CD4-positive, alpha-beta T cell treated with Interferon gamma for 1 hour (primary cell): ENCODE measurements at places on chromosomes 2 and 18.

- peak; percentile 62 for DNase-seq
Measured at GRCh38 chr2:16625201-16625729, 40.4 kb downstream of the CYRIA start.

- DNase-seq = peak; percentile 23
Measured at GRCh38 chr18:75244351-75245313, 34.0 kb downstream of the TSHZ1 start.

DNA sequence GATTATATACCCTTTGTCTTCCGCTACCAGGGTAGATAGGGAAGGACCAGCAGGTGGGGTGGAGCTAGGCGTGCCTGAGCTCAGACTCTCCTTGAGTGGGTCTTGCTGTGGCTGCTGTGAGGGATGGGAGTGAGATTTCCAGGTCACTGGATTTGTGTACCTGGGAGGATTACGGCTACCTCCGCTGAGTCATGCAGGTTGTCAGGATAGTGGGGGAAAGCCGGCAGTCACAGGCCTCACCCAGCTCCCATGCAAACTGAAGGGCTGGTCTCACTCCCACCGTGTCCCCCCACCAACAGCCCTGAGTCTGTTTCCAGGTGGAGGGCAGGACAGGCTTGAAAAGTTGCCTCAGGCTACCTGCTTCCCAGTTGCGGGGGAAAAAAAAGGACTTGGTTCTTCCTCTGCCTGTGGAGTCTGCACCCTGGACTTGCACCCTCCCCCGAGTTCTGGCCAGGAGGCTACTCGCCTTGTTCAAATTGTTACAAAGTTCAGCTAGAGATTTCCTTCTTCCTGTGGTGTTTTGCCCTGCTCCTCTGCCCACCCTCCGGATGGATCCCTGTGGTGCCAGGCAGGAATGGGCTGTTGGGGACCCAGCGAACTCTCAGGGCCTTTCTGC is 268.3 kb downstream of the VAPA start:
- no peak for DNase-seq

DNA sequence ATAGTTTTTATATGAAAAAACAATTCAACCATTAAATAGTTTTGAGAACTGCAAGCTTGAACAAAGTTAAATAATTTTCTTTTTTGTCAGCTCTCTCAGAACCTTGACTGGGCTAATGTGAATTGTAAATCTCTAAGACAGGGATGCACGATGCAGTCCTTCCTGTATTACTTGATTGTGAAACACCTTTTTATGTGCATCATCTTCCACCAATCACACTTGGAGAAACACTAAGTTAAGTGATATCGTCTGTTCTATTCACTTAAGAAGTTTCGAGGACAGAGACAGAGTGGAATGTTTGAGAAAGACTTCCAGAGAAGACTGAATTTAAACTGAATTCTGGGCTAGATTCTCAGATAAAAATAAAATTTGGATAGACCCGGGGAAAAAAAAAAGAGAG is 238.2 kb downstream of the MREG start:
- no peak for DNase-seq

DNA sequence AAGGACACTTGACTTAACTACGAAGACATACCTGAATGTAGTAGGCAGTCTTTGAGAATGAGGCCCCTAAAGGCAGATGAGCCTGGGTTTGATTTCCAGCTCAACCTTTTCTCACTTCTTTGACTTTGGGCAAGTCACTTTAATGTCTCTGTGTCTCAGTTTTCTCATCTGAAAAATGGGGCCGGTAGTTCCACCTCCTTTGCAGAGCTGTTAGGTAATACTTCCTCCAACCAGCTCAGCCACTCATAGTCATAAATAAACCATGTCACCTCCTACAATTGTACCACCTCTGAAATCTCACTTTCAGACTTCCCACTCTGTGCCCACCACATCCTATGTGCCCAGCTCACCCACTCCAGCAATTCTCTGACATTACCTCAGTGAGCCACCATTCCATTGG is 10.4 kb downstream of the ARHGAP25 start:
- DNase-seq = no peak

- no peak for DNase-seq
Measured at GRCh38 chr2:48715042-48715899, 40.3 kb downstream of the LHCGR start.

DNA sequence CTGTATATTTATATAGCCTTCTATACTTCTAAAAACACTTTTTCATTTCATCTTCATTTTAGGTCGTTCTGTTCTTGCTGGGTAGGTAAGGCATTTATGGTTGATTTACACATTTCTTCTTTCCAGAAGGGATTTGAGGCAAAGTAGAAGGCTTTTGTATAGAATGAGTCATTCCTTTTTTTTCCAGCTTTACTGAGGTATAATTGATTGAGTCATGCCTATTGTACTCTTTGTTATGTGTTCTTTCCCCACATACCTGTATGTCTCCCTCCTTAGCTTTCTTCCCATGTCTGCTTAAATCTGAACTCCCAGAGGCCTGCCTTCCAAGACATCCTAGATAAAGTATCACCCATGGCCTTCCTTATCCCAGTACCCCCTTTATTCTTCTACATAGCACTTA is 4.8 kb upstream of the CDC42EP3 start:
- DNase-seq = no peak

GRCh38 chr2:121245120-121245820 is 39.7 kb downstream of the TFCP2L1 start:
- no peak for DNase-seq

- no peak for DNase-seq
Measured at GRCh38 chr2:153105829-153106578, 372.6 kb downstream of the RPRM start.

GRCh38 chr2:151483546-151483945 is 73.8 kb downstream of the RIF1 start:
- no peak for DNase-seq

DNA sequence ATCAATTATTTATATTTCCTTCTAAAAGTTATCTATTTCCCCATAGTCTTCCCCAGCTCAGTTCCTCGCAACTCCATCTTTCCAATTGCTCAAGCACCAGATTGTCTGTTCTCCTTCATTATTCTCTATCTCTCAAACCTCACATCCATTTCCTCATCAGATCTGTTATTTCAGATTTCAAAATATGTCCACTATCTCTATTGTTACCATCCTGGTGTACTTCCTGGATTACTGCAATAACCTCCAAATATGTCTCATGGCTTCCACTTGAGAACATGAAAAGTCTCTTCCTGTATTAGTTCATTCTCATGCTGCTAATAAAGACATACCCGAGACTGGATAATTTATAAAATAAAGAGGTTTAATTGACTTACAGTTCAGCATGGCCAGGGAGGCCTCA is 641.7 kb upstream of the ZEB2 start:
- DNase-seq = no peak

DNA sequence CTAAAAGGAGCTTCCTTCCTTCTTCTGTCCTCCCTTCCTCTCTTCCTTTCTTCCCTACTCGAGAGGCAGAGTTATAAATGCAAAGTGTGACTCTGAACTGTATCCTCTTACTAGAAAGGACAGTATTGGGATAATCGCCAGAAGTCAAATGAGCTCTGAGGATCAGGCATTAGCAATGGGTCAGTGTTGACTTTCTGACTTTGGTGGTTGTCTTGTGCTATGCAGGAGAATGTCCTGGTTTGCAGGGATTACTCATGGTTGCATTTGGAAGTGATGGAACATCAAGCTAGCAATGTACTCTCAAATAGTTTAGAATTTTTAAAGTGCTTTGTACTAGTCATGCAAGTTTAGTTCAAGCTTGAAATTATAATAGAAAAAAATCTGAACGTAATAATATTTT is 115.6 kb downstream of the TXNL1 start:
- no peak for DNase-seq

GRCh38 chr2:226888971-226889370 is 53.1 kb downstream of the RHBDD1 start:
- DNase-seq = no peak

DNA sequence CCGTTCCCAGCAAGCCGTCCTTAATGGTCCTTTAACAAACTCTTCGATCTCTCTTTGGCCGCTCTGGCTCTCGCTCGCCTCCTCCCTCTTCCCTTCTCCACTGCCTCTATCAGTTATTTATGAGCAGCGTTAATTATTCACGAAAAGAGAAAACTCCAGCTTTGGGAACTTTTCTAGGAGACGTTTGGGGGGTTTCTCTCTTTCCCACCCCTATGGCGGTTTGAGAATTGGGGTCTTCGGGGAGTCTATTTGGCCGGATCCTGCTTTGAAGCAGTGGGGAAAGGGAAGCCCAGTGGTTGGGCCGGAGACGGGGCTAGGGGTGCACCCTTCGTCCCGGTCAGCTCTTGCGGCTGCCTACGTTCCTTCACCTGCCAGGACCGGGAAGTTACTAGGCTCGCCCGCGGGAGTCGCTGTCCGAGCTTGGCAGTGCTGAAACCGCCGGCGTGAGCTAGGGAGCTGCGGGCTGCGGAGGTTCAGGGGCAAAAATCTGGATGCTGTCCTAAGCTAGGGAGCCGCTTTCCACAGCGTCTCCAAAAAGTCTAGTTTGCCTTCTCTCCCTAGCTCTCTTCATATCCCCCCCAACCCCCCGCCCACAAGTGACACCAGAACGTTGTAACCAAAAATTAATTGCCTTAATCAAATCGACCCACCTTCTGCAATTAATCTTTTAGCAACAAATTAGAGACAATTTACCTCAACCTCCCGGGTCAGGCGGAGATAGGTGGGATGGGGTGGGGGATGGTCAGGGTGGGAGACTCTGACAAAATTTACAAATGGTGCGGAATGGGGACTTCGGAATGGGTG is 8.9 kb upstream of the SKOR2 start:
- no peak for DNase-seq

GRCh38 chr2:217647925-217648324 is 354.9 kb downstream of the TNS1 start:
- DNase-seq = no peak

- DNase-seq = peak; percentile 22
Measured at GRCh38 chr2:102187496-102188150, 800 bp downstream of the IL1RL2 start.

- DNase-seq = no peak
Measured at GRCh38 chr2:74191596-74192380, 6.6 kb upstream of the MTHFD2 start.

GRCh38 chr2:238504181-238504931 is 77.6 kb downstream of the ASB1 start:
- DNase-seq = no peak

- no peak for DNase-seq
Measured at GRCh38 chr2:121472470-121472993, 58.1 kb upstream of the RNU4ATAC start.
